Ecto neural progenitor cell (in vitro differentiated cells): ENCODE measurements at places on chromosomes 11 and 22.

DNA sequence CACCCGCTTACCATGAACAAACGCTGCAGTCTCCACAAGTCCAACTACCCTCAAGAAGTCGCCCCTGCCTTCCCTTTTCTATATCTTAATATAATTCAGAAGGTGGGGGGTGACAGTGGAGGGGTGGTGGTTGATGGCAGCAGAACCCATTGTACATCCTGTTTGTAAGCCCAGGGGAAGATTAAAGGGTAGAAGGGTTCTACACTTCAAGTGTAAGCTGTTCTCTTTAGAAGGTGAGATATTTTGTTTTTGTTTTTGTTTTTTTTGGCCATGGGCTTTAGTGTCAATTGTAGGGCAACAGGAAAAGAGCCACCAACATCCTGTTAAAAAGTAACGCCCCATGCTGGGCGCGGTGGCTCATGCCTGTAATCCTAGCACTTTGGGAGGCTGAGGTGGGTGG, 34.9 kb upstream of the RRAS2 start:
- DNase-seq = no peak

DNA sequence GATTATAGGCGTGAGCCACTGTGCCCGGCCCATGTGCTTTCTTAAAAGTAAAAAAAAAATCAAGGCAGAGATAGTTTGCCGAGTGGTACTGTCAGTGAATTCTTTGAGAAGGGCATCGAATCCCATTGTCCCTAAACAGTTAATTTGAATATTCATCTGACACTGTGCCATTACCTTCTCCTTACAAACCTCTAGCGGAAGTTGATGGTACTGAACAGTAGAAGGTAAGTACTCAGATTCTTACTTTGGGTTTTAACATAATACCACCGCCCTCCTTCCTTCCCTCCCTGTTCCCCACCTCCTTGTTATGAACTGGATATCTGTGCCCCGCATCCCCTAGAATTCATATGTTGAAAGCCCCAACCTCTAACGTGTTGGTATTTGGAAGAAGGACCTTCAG, 58.2 kb upstream of the CLMP start:
- DNase-seq = no peak

DNA sequence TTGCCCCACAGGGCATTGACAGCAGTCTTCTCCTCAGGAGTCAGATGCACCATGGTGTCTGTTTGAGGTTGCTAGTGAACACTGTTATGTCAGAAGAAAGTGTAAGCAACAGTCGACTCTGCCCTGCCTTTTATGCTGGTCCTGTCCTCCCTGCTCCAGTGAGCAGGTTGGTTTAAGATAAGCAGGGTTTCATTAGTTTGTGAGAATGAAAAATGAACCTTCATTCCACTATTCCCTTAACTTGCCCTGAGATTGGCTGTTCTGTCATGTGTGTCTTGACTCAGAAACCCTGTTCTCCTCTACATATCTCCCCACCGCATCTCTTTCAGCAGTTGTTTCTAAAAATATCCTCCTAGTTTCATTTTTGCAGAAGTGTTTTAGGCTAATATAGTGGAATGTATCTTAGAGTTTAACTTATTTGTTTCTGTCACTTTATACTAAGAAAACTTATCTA, at the start of gene HBD:
Gene HBD (minus strand): TSS at position 103 of the 454 bp plus-strand sequence. CDS start 50 bp downstream, at position 53.
- no peak for DNase-seq

DNA sequence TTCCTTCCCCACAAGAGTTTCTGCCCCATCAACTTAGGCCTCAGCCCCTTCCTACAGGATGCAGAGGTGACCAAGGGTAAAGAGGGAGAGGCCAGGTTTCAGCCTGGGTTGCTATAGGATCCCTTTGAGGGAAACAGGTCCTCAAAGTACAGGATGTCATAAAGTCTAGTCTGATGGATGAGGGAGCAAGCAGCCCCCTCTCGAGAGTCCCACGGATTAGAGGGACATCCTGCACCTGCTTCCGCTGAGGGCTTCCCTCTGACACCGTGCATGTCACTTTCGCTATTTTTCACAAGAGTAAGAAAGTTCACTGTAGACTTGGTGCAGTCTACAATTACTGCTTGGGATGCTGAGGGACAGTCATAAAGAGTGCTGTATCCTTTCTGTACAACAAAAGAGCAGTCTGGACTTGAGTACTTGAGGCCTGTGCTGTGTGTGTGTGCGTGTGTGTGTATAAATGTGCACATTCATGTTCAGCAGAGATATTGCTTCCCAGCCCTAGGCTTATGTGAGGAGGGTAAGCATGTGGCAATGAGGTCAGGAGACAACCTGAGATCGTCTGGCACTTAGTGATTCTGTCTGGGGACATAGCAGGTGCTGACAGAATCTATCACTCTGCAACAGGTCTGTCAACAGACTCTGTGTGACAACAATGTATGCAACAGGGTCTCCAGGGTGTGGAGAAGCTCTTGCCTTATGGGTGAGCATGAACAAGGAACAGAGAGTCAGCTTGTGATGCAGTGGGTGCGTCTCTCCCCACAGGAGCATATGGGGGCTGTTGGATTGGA, 18.0 kb upstream of the CHST1 start:
- no peak for DNase-seq

DNA sequence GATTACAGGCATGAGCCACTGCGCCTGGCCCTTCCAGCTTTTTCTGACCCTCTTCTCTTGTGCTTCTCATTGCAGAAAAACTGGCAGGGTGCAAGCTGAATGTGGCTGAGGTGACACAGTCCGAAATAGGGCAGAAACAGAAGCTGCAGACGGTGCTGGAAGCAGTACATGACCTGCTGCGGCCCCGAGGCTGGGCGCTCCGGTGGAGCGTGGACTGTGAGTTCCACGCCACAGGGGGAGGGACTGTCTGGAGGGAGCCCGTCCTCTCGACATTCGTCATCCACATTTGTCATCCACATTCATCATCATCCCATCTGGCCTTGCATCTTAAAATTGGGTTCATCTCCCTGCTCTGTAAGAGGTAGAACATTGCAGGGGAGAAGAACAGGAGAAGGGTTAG, 49.3 kb upstream of the PARVG start:
- DNase-seq = no peak

DNA sequence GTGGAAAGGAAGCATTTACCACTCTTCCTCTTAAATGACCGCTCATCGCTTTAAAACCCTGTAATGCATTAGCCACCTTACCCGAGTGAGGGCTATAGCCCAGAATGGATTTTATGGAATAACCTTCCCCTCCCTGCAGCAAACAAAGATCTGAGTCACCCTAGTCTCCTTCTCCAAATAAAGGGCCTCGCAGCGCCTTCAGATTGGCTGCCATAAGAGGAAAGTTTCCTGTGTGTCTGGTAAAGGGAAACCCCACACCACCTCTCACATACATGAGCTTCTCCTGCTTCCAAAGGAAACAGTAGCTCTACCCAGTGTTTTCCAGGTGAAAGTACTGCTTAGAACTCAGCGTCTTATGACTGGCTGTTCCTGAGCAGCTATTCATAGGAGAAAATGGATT, 47.8 kb downstream of the PPP2R1B start:
- no peak for DNase-seq

DNA sequence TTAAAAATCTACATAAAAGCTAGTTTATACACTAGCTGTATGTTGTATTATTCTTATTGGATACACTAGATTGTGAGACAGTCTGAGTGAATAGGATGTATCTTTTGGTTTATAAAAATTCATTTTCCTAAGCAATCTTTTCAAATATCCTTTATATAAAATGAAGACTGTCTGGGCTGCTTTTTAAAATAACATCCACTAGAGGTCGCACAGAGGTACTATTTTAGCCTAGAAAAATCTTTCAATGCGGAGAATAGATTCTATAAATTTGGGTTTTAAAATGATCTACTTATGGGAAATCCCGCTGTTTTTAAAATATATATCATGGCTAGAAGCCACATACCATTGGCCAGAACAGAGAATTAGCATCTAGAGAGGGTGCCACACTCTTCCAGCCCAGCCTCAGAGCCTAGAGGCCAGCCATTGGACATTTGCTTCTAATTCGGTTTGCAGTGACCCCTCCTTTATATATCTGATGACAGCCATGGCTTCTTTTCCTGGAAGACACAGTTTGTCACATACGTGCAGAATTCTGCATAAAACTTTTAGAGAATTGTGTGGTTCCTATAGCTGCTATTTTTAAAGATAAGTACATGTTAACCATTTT, 7.3 kb downstream of the C11orf97 start:
- DNase-seq = no peak

- DNase-seq = peak; percentile 80
Measured at GRCh38 chr11:69700278-69701140, 3.3 kb downstream of the FGF19 start.

GRCh38 chr11:92136797-92137196, 87.8 kb upstream of the FAT3 start:
- no peak for DNase-seq

GRCh38 chr22:33969045-33969444, 48.8 kb upstream of the LARGE1 start:
- DNase-seq = no peak

GRCh38 chr11:35619116-35619854, 1.0 kb downstream of the FJX1 start:
- peak; percentile 77 for DNase-seq

DNA sequence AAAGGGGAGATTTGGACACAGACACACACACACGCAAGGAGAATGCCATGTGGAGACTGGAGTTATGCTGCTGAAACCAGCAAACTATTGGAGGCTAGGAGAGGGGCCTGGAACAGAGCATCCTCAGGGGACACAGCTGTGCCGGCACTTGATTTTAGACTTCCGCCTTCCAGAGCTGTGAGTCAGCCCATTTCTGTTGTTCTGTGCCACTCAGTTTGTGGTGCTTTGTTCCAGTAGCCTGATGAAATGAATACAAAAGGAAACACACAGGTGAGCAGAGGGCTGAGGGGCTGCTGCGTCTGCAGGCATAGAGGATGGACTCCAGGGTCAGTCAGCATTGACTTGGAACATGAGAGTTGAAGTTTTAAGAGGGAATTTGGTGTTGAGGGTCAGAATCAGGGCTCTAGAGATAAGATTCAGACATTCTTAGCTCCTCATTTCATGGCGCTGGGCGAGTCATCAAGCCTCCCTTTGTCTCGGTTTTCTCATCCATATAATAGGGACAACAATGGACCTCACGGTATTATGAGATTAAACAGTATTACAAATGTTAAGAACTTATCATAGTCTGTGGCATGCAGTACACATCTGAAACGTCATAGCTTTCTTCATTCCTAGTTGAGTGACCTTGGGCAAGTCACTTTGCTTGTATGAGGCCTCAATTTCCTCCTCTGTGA, 191.0 kb downstream of the MIAT start:
- DNase-seq = peak; percentile 21

DNA sequence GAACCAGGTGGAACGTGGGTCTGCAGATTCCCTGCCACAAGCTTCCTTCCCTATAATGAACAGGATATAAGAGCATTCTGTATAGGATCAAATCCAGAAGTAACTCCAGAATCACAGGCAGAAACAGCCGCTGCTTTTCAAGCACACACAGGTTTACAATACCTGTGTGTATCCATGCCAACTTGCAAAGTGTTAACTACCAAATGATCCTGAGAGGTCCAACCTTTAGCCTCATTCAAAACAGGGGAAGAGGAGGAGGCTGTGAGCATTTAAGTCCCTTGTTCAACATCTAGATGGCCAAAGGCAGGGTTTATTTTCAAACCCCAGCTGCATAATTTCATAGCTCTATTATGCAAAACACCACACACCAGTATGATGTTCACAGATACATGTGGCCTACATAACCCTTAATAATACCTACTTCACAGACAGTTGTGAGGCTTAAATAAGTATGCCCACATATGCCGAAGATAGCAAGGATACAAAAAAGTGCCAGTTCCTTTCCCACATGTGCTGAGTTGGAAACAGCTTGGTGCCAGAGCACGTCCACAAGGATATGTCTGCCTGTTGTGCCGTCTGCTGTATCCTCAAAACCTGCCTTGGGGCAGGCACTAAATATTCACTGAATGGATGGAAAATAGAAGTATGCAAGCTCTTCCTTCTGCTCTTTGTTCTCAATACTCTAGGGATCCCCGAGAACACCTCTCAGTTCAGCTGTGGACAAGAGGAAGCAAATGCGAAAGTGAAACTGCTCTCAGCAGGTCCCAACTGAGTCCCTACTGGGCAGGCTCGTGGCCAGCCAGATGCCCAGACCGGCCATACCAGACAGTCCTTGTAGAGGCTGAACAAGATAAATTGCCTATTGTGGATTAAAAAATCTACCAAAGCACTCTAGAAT, 66.8 kb downstream of the LARGE1 start:
- no peak for DNase-seq

DNA sequence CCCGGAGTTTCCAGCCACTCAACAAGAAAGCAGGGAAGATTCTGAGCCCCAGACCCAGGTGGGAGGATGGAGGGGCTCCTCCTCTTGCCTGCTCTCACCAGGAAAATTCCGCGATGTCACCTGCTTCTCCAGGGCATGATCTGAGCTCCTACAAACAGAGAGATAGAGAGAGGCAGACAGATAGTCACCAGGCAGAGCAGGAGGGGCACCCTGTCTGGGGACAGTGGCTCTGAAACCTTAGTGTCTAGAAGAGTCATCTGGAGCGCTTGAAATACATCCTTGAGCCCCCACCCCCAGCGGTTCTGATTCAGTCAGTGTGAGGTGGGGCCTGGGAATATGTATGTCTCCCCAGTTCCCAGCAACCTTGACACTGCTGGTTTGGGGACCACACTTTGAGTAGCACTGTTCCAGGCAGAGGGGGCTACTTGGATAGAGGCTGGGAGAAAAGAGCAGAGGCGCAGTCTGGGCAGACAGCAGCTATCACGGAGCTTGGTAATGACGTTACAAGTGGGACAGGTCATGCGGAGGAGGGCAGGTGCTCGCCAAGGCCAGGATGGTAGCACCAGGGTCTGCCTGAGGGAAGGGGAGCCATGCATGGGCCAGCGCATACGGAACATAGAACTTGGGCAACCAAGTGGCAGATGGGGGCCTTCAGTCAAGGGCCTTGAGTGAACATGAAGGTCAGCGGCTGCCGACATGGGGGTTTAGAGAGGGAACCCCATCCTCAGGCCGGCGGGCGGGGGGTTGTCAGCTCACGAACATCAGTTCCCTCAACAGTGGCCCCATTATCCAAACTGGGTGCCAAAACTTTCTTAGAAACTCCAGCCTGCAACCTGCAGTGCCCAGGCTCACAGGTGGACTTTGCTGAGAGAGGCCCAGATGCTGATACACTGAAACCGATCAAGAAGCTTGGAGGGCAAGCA, 60.9 kb upstream of the MYEOV start:
- DNase-seq = peak; percentile 27

DNA sequence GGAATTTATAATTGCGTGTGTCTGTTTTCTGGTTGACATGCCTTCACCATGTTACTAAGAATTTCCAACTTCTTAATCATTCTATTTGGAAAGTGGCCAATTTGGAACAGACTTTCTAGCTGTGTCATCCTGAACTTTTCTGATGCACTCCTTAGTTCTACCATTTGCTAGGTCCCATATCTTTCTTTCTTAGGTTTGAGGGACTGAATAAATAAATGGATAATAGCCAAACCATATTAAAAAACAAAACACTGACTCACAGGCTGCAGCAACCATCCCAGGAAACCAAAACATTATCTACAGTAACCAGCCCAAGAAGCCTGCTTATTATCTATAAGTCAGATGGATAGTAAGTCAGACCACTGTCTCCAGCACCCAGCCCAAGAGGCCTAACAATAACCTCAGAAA, 57.5 kb upstream of the PLET1 start:
- DNase-seq = no peak

DNA sequence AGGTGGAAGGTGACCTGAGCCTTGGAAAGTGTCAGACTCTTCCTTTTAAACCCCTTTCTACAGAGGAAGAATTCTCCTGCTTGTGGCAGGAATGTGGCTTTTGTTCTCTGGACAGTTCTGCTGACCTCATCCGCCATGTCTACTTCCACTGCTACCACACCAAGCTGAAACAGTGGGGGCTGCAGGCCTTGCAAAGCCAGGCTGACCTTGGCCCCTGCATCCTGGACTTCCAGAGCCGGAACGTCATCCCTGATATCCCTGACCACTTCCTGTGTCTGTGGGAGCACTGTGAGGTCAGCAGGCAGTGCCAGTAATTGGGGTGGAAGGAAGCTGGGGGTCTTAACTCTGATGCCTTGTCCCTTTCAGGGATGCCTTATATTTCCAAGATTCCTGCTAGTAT, 9.3 kb downstream of the HINFP start:
- no peak for DNase-seq
